Activated naive CD4-positive, alpha-beta T cell treated with anti-CD3 and anti-CD28 coated beads for 36 hours (primary cell): ENCODE measurements at places on chromosomes 6 and 20. TPM values are rescaled to one million over a fixed set of nuclear protein-coding genes. Genes with fewer than 3 reads are reported as not detected.

Gene CPNE5
- total RNA-seq, result 1.7 TPM

Gene LBP
- not detected for total RNA-seq

DNA sequence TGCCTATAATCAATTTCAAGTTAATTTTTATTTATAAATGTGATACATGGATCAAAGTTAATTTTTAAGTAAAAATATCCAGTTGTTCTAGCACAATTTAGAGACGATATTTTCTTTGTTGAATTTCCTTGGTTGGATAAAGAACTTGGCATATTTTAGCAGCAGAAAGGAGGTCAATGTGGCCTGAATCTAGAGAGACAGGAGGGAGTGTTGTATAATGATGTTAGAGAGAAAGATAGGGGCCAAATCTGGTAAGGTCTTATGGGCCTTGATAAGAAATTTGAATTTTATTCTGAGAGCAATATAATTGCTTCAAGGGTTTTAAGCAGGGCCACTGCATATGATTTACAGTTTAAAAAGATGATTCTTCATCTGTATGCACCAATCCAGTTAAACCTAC is 79.4 kb upstream of the OGFRL1 start:
- H3K27me3 ChIP-seq, result no peaks in the 10 kb centered on the region
- no peaks in the 10 kb centered on the region for H3K4me1 ChIP-seq
- no peak for DNase-seq

DNA sequence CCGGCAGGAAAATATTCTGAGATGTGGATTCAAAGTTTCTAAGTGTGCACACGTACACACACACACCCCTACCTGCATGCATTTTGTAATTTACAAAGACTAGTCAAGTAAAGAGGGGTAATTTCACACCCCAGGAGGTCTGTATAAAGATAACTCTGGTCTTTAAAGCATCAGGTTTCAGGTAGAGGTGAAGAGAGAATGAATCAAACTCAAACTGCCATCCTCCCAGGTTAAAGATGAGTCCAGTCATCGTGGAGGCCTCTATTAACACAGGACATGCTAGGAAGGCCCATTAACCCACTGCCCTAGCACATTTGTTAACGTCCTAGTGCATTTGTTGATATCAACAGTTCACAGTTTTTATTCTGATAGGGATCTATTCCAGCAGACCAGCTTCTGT is 3.5 kb upstream of the HLA-DRA start:
- no peaks in the 10 kb centered on the region for H3K36me3 ChIP-seq
- DNase-seq, result no peak
- peaks cover 7% of the 10 kb centered on the region for H3K4me1 ChIP-seq
- H3K4me3 ChIP-seq, result no peak overlapping the region
- H3K27me3 ChIP-seq, result peaks cover 16% of the 10 kb centered on the region
- no peak overlapping the region for H3K27ac ChIP-seq

GRCh38 chr20:52747845-52748284 is 224.3 kb upstream of the TSHZ2 start:
- H3K27ac ChIP-seq, result no peak overlapping the region
- H3K4me3 ChIP-seq, result no peak overlapping the region
- DNase-seq, result no peak
- H3K27me3 ChIP-seq, result peaks cover under 1% of the 10 kb centered on the region
